Naive thymus-derived CD4-positive, alpha-beta T cell (primary cell): ENCODE measurements at places on chromosomes 7 and 10. TPM values are rescaled to one million over a fixed set of nuclear protein-coding genes. Genes with fewer than 3 reads are reported as not detected.

HTR5A gene
- not detected for total RNA-seq

ASB10 gene
- not detected for total RNA-seq

WEE2 gene
- not detected for total RNA-seq

SCIN gene
- not detected for total RNA-seq

TCAF2 gene
- total RNA-seq = 20.3 TPM

KDM7A gene
- 62.5 TPM for total RNA-seq

DNA sequence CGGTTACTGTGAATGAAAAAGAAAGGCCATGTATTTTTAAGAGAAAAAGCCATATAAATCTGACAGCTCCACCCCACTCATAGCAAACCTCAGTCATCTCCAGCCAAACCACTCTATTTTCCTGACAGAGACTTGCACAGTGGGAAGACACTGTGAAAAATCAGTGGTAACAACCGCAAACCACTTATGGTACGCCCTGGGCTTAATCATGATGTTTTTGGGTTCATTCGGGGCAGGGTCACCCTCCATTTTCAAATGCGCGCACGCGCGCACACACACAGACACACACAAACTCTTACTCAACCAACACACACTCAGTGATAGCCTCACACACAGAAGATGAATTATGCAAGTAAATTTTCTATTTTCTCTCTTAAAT lies 82.1 kb upstream of the HPS1 start:
- no peaks in the 10 kb centered on the region for H3K27me3 ChIP-seq
- no peak overlapping the region for H3K27ac ChIP-seq
- no peak overlapping the region for H3K4me3 ChIP-seq
- H3K4me1 ChIP-seq = no peaks in the 10 kb centered on the region
- no peak for DNase-seq

GRCh38 chr10:53836638-53837037 lies 964.4 kb downstream of the PCDH15 start:
- no peak overlapping the region for H3K4me3 ChIP-seq
- no peaks in the 10 kb centered on the region for H3K4me1 ChIP-seq
- H3K27me3 ChIP-seq = no peaks in the 10 kb centered on the region
- no peak for DNase-seq
- H3K27ac ChIP-seq = no peak overlapping the region
